Posterior vena cava (tissue), 2 donors: ENCODE measurements at places on chromosomes 1 and 21. TPM values are rescaled to one million over a fixed set of nuclear protein-coding genes. Genes with fewer than 3 reads are reported as not detected.

STXBP3 gene
- total RNA-seq = 53.2 TPM

GBP1 gene
- total RNA-seq = 26.8 TPM

DNAJC28 gene
- 1.3 TPM for total RNA-seq

C1orf56 gene
- total RNA-seq = 4.6 TPM

TEKT2 gene
- not detected for total RNA-seq

MRPS14 gene
- total RNA-seq = 28.8 TPM

C1orf116 gene
- not detected for total RNA-seq
